ENCODE measurements at places on chromosomes 3 and 15. TPM values are rescaled to one million over a fixed set of nuclear protein-coding genes. Genes with fewer than 3 reads are reported as not detected.

DNA sequence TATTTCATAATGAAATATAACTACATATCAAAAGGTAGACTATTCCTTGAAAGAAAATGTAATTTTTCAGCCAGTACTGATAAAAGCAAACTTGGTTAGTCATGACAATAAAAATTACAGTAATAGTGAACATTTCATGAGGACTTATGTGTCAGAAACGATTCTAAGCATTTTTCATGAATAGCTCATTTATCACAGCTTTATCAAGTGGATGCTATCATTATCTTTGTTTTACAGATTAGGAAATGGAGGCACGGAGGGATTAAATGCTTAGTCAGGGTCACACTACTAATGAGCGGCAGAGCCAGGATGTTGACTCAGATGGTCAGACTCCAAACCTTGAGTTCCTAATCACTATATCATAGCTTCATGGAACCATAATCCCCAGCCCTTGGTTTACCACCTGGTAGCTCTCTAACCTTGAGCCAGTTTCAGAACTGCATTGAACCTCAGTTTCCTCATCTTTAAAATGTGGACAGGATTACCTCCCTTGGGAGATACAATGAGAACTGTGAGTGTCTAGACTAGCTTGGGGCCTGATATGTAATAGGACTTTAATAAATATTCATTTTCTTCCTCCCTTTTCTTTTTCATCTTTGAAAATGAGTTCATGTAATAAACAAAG lies 85.4 kb downstream of the TNIK start:
- H3K36me3 ChIP-seq: no peaks in the 10 kb centered on the region
- peak; percentile 89 for DNase-seq
- H3K27me3 ChIP-seq: no peaks in the 10 kb centered on the region
- peak overlapping the region; percentile 82 for H3K27ac ChIP-seq

ADGRG7 gene
- total RNA-seq: not detected

GRCh38 chr15:26261413-26261812 lies 398.3 kb upstream of the ATP10A start:
- H3K27me3 ChIP-seq: no peaks in the 10 kb centered on the region
- no peaks in the 10 kb centered on the region for H3K36me3 ChIP-seq
- no peaks in the 10 kb centered on the region for H3K4me1 ChIP-seq

- H3K27ac ChIP-seq: no peak overlapping the region
- no peaks in the 10 kb centered on the region for H3K36me3 ChIP-seq
- H3K4me1 ChIP-seq: peaks cover under 1% of the 10 kb centered on the region
- no peak for DNase-seq
Observed at GRCh38 chr15:85171736-85172135, 190.1 kb downstream of the PDE8A start.

Measured in endothelial cell of umbilical vein (primary cell).